ENCODE measurements at places on chromosomes 7 and 10.

GRCh38 chr7:111668711-111669110 lies 106.4 kb upstream of the IMMP2L start:
- DNase-seq, result no peak

DNA sequence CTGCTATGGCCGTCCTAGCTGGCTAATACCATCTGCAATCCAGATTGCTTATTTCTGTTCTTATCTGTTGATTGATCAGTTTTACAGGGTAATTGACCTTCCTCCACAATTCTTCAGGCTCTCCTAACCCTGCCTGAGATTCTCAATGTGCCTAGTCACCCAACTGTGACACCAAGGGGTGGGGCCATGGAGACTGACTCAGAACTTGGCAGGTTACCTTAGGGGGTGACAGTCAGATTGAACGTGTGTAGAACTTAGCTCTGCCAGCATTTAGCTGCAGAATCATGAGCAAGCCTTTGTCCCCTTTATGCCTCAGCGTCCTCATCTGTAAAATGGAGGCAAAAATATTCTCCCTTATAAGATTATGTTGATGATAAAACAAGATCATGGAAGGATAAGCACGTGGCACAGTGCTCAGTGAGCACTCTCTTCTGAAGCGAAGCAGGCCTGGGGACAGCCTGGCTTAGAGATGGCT lies 19.1 kb upstream of the LEP start:
- DNase-seq, result no peak

DNA sequence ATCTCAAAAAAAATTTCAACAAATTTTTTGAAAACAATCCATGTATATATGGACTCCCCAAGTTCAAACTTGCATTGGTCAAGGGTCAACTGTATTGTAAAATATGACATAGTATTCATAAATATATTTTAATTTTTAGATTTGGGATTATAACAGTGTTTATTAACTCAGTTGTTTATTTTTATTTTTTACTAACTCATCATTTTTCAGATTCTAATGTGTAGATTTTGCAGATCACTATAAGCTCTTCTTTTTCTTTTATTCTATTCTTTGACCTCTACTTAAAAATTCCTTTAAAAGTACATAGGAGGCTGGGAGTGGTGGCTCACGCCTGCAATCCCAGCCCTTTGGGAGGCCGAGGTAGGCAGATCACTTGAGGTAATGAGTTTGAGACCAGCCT lies 8.7 kb downstream of the MEIG1 start:
- no peak for DNase-seq

- no peak for DNase-seq
Observed at GRCh38 chr10:1654247-1654646, 83.1 kb downstream of the ADARB2 start.

DNA sequence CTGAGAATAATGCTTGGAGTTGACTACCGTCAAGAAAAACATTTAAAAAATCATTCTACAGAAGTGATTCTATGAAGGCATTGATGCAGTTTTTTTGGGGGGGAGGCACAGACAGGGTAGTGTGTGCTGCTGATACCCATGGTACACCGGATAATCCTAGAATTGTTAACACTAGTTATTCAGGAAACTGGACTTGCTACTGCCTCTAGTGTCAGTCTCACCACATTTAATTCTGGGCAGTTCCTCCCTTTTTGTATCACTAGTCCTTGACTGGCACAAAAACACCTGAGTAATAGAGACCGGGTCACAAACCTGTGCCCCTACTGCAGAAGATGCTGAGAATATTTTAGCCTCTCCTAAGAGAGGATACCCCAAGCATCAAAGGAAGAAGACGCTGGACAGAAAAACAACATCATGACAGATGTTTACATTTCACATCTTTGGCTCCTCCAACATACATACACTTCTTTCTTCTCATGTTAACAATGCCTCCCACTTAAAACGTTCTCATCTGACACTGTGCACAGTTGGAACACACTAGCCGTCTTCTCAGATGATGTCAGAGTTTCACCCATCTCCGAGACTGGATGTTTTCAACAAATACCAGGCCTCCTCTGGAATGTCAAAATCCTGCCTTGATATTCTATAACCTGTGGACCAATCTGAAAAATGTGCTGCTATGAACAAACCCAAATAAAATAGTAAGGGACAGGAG lies 13.1 kb upstream of the TCAF1 start:
- DNase-seq, result no peak

- no peak for DNase-seq
Observed at GRCh38 chr7:99943641-99944496, 14.4 kb upstream of the GJC3 start.

DNA sequence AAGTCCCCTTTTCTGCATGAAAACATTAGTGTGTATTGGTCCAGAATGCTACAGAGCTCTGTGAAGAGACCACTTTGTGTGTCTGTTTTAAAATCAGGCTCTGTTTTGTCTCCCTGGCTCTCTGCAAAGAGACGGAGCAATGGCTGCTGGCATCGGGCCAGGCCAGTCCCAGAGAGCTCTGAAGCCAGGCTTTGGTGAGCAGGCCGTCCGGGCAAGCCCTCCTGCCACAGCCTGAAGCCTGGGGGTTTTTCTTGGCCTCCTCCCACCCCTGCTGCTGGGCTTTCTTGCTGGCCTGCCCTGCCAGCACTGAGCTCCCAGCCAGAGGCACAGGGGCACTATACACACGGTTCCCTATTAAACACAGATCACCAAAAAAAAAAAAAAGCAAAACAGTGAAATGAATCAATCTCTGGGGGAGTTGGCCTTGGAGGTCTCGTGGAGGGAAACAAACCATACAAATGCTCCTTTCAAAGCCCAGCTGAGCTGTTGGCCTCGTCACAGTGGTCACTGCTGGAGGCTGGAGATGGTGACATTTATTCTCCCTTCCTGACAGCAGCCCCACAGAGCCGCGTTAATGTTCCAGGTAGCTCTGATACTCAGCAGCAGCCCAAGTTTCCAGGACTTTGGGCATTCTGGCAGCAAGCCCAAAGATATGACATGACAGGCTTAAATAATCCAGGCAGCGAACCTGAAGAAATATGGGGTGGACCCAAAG lies 237.2 kb downstream of the TCF7L2 start:
- DNase-seq, result no peak
